ENCODE measurements at places on chromosomes 12 and 14. TPM values are rescaled to one million over a fixed set of nuclear protein-coding genes. Genes with fewer than 3 reads are reported as not detected.

Gene ZC2HC1C
- 5.0 TPM for total RNA-seq

Gene VDR
- total RNA-seq = 1.7 TPM

Gene ARHGAP9
- 6.0 TPM for total RNA-seq

Gene GALNT6
- 1.4 TPM for total RNA-seq

DNA sequence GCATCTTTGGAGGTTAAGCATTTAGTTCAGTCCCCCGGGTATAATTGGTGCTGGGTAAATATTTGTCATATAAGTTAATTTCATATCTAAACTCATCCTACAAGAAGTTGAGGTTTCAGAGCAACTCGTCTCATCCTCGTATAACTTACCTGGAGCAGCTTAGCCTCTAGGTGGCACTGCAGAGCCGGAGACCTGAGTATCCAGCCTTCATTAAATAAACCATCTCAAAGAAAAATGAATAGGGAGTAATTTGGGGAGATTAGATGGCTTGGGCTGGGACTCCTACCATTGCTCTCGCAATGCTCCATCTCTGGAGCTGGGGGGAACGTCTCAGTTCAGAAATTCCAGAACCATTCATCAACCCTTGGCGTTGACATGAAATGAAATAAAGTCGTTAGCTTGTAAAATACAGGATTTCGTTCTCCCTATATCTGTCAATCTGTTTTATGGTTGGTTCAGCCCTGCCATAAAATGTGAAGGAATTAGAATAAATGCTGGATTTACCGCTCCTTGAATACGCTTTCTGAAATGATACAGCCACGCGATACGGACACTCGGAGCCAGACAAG lies 122.9 kb upstream of the TMEM132D start:
- DNase-seq = no peak

DNA sequence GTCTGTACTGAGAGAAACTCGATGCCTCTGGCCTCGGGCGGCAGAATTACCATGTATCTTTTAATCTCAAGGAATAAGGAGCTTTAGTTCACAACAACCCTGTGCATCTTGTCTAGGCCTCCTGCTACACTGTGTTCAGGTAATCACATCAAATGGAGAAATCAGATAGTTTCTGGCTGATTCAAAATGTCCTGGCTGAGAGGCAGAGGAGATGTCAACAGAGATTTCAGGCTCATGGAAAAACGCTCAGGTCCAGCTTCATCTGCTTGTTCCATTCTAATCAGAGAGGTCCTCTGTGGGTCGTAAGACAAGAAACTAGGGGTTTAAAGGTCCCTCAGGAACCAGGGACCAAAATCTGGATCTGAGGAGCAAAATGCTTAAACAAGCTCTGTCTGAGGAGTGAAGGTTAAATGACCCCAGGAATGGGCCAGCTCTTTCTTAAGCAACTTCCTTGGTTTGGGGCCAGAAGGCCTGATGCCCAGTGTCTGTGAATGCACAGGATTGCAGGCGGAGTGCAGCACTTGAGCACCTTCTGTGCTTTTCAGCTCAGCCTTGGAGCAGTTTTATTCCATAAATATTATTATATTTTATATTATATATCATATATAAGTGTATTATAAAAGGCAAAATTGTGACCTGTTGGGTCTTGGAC lies 170.2 kb upstream of the PRICKLE1 start:
- peak; percentile 93 for DNase-seq

DNA sequence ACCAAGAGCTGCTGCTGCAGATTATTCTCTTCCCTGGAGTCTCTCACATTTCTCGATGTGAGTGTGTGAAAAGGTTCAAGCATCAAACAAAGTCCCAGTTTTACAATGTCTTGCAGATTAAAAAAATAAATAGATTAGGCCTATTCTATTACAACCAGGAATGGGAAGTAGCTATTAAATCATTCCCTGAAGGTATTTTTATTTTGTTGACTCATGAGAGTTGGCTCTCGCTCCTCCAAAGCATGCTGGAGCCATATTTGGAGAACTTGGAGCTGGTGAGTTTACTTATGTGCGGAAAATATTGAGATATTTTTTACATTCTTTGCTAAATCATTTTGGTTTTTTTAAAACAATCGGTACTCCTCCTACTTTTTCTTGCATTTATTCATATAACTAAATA lies 572.3 kb downstream of the ETNK1 start:
- no peak for DNase-seq

DNA sequence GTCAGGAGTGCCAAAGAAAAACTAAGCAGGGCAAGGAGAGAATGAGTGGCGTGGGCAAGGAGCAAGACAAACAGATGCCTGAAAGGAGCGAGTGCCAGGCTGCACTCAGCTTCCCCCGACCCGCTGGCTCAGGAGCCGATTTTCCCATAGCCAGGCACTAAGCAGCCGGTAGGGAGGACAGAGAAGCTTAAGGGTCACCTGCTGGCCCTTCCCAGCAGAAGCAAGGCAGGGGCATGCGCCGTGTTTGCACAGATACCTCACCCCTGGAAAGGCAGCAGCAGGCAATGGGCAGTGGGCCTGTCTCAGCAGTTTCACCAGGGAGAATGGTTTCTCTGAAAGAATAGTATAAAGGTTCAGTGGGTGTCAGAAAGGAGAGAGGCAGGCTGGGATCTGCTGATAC lies 104.9 kb upstream of the FKBP4 start:
- DNase-seq = peak; percentile 75

GRCh38 chr14:75268633-75269550 lies 9.7 kb upstream of the FOS start:
- DNase-seq = no peak

GRCh38 chr14:92154283-92154942 lies 32.6 kb downstream of the CPSF2 start:
- DNase-seq = no peak

- DNase-seq = no peak
Observed at GRCh38 chr12:120903412-120904196, 554 bp downstream of the SPPL3 start.

DNA sequence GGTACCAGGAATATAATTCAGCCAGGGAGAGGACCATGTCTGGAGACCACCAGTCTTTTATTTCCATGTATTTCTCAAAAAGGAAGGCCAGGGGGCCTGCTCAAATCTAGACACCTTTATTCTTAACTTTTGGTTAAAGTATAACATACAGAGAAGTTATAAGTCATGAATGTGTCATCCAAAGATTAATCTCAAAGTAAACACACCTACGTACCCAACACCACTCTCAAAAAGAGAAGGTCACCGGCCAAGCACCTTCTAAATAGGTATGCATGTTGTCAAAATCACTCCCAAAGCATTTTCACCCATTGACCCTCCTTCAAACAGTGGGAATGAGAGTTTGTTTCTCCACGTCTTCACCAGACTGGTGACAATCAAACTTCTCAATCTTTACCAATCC lies 60.0 kb upstream of the FZD10 start:
- no peak for DNase-seq

GRCh38 chr12:112728864-112729263 lies 62.7 kb upstream of the RPH3A start:
- DNase-seq = no peak

- DNase-seq = no peak
Observed at GRCh38 chr14:63656194-63656593, 14.5 kb upstream of the WDR89 start.

DNA sequence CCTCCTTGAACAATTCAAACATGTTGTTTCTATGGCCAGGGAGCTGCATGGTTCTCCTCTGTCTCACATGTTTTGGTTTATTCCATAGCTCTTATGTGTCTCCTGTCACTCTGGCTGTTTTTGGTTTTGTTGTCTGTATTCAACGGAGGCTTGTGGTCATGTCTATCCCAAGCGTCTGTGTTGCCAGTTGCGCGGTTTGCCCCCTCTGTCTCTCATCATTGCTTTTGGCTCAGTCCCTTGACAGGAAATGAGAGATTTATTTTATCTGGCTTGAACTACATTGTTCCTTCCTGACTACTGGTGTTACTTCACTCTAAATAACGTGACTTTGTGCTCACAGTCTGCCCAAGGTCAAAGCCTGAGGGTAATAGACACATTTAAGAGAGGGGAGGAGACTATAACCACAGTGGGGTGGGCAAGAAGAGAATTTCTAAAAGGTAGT lies 96.4 kb upstream of the SOX5 start:
- no peak for DNase-seq

DNA sequence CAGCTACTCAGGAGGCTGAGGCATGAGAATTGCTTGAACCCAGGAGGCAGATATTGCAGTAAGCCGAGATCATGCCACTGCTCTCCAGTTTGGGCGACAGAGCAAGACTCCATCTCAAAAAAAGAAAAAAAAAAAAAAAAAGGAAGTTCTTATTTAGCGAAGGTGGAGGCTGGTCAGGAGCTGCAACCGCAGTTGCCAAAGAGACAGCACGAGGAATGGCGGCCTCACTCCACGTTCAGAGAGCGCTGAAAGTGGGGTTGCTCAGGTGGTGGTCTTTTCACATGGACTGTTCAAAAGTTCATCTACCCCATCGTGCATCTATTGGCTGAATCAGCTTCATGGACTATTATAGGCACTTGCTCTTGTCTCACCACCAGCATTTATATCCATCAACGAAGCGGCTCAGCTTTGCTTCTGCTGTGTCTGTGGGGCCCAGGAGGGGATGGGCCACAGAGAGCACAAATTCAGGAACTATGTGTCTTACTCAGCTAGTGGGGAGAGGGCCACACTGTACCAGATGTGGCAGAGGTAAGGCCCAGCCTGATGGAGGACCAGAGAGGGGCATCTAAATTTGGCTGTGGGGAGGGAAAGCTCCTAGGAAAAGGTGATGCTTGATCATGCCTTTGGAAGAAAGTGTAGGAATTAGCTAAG lies 27.3 kb downstream of the SLC25A47 start:
- no peak for DNase-seq

GRCh38 chr12:33531261-33531660 lies 91.6 kb upstream of the SYT10 start:
- DNase-seq = no peak

DNA sequence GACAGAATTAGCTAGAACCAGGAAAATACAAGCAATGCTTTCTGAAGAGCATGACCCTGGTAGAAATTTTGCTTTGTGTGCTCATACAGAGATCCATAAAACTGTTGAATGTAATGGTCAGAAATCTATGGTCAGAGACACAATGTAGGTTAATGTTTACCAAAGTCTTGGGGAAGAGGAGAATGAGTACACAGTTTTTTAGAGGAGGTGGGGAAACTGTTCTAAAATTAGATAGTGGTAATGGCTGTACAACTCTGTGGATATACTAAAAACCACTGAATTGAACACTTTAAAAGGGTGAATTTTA lies 109.5 kb upstream of the ARHGAP5 start:
- no peak for DNase-seq

GRCh38 chr12:121934309-121934664 lies 15.9 kb downstream of the CFAP251 start:
- DNase-seq = no peak

DNA sequence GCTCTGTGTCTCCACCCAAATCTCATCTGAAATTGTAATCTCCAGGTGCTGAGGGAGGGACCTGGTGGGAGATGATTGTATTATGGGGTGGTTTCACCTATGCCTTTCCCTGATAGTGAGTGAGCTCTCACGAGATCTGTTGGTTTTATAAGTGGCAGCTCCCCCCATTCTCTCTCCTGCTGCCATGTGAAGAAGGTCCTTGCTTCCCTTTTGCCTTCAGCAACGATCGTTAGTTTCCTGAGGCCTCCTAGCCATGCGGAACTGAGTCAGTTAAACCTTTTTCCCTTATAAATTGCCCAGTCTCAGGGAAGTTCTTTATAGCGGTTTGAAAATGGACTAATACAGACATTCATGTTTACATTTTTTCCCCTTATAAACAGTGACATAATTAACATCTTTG lies 36.1 kb downstream of the PELI2 start:
- DNase-seq = no peak

DNA sequence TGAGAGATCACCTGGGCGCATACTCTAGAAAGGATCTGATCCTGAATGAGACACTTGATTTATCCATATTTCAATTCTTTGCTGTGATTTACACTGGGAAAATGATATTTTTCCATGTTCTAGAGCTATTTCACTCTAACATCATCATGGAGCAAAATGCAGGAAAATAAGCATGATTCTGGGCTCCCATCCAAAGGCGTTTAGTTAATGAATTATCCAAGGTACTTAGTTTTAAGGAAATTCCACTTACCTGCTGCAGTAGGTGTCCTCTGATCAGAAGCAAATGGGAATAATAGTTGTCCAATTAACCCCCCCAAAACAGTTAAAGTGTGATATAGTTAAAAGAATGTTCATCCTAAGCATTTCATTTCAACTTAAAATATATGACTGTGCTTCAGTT lies 204.5 kb upstream of the PRKD1 start:
- DNase-seq = no peak

DNA sequence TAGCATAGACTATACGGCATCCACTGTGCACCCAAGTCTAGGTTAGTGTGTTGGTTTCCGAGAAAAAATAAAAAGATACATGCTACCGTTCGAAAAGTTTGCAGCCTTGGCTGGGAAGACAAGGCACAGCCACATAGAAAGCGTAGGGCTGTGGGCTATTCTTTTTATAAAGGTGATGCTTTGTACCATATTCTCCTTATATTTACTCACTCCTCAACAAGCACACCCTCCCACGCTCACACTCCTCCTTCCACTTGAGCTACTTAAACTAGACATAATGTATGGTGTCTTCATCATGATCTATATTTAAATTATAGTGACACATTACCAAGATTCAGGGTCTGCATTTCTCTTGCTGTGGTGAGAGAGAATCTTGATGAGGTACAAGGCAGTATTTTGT lies 1416.5 kb downstream of the AACS start:
- no peak for DNase-seq

DNA sequence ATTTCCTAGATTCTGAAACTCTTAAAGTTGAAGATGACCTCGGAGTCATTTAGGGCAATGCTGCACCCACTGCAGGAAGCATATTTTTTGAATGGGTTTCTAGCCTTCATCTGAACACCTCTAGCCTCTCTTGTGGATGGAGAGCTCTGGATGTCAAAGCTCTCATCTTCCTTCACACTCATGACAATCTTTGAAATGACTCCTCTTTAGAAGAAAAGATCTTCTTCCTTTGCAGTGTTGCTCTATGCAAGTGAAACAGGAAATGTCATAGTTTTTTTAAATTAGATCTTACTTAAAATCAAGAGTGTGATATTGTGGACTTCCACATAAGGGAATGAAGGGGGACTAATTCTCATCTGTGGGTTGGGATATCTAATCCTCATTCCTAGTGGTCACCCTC lies 86.3 kb upstream of the GRIP1 start:
- DNase-seq = no peak

GRCh38 chr12:4084573-4084972 lies 189.0 kb upstream of the CCND2 start:
- DNase-seq = no peak

Data from esophagus muscularis mucosa (tissue), 4 donors.